Left kidney (tissue), 8 donors: ENCODE measurements at places on chromosomes 5 and 9. TPM values are rescaled to one million over a fixed set of nuclear protein-coding genes. Genes with fewer than 3 reads are reported as not detected.

- no peak for DNase-seq
Observed at GRCh38 chr9:16823906-16824305, 46.6 kb downstream of the BNC2 start.

DNA sequence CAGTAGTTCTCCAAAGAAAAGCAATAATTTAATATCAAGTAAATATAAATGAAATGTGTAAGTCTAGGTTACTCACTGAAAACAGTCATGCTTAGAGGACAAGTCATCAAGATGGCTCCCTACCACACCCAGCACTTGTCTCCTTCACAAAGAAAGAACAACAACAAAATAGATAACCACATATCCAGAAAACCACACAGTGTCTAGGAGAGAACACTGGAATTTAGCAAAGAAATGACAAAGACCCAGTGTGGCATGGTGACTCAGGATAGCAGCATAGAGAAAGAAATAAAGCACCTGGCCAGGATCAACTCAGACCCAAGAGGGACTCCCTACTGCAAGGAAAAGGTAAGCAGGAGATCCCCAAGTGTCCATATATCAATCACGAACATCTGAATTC lies 356.2 kb downstream of the TMEM161B start:
- DNase-seq: no peak

DNA sequence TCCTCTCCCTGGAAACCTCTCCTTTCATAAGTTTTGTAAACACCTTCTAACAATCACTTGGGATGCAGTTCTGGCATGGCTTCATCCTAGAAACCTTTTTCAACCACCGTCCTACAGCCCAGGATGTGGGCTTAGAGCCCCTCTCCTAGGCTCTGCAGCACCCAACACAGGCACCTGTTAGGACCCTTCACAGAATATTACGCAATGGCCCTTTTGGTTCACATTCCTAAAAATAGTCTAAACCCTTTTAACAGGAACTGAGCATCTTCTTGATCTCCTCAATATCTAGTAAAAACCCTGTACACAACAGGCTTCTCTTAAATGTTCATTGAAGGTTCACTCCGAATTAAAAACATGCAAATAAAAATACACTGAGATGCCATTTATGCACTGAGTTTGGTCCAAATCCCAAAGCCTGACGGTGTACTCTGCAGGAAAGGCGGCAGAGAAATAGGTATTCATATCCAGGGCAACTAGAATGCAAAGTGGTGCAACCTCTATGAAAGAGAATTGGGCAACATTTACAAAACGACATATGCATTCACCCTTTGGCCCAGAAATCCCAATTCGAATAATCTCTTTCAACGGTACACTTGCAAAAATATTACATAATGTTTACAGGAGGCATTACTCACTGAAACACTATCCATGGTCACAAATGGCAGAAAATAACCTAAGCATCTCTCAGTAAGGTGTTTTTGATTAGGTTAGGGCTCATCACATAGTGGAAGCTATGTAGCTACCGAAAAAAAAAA lies 169.3 kb downstream of the SEMA5A start:
- no peak for DNase-seq

- no peak for DNase-seq
Observed at GRCh38 chr9:10605388-10605787, 7.4 kb downstream of the PTPRD start.

Gene ISL1
- polyA plus RNA-seq: not detected

Gene CARTPT
- not detected for polyA plus RNA-seq
